Right forelimb (tissue), 1 donor: ENCODE measurements at places on chromosomes 2 and 18.

DNA sequence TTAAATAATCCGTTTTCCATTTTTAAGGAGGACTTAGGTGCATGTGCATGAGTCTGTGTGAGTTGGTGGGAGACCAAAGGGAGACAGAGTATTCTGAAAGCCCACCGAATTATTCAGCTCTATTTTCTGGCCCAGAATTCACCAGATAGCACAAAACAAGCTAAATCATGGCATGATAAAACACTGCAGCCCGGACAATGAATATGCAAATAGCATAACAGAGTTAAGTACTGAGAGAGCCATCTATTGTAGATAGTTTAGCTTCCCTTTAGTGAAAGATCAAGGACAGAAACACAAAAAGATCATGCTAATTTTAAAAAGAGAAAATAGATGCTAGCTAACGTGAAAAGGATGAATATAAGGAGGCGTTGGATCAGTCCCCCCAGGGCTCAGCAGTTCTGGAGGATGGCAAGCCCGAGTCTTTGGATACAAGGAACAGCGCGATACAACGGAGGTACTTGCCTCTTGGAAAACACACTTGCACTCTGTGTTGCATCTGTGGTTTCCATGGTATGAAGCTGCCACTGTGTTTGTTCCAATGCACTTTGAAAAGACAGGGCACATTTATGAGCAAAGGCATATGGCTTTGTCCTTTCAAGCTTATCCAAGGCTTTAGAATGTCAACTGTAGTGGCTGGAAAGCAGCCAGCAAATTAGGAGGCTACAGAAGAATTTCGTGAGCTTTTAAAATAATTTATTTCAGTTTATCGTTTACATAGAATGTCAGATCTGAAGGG is 119.9 kb downstream of the LYPD1 start:
- no peak for DNase-seq

DNA sequence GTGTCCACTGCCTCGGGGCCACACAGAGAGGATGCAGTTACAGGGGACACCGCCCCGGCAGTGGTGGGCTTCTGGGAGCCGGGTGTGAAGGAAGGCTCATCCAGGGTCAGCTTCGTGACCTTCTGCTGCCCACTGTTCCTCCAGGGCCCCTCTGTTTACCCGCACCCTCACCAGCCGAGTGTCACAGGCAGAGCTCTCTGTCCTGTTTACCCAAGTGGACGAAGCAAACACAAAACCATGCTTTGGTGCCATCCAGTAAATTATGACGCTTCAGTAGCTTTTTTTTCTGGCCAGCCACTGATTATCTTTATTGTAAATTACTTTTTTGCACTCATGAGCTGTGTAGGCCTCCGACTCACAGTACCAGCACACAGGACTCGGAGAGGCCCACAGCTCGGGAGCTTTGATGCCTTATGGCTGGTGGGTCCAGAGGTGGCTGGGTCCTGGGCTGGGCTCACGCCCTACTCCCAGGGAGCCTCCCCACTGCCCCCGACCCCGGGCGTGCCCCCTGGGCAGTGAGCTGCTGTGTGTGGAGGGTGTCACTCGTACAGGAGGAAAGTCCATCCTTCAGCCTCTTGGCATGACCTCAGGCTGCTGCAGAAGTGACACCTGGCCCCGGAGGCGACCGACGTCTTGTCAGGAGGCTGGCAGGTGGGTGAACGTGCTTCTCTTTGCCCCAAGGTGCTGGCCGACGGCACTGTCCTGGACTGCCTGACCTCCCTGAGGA is 9.8 kb downstream of the D2HGDH start:
- no peak for DNase-seq

DNA sequence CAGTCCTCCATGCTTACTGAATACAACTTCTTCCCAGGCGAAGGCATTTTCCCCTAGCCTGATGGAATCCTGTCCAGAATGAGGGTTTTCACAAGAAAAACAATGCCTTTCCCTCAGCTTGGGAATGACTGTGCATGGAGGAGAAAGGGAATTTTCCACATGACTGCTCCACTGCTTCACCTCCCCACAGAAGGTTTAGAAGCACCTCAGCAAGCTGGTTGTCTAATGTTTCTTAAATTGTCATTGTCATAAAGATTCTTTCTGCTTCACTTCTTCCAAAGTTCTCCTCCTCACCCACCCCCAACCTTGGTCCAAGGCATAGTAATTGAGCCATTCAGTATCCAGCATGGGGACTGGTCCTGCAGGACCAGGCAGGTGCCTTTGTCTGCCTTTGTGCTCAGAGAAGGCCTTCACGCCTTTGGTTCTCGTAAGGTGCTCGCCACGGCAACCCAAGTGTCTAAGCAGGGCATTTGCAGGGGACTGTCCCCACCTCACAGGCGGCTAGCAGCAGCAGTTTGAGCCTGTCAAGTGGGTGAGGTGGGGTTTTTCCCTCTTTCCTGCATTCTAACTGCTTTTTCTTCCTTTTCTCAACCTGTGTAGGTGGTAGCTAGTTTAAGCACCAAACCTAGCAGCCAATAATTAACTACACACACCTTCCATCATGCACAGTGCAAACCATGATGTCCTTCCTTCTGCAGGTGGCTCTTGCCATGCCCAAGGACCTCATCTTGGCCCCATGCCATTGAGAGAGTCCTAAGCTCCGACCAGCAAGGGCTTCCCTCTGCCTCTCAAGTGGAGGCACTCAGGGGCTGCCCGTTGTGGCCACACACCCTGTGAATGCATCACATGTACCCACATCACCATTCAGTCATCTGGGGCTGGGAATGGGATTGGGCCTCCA is 65.7 kb upstream of the BCL2L11 start:
- DNase-seq: no peak

- peak; percentile 48 for DNase-seq
Observed at GRCh38 chr2:74845217-74845751, 11.4 kb downstream of the HK2 start.

DNA sequence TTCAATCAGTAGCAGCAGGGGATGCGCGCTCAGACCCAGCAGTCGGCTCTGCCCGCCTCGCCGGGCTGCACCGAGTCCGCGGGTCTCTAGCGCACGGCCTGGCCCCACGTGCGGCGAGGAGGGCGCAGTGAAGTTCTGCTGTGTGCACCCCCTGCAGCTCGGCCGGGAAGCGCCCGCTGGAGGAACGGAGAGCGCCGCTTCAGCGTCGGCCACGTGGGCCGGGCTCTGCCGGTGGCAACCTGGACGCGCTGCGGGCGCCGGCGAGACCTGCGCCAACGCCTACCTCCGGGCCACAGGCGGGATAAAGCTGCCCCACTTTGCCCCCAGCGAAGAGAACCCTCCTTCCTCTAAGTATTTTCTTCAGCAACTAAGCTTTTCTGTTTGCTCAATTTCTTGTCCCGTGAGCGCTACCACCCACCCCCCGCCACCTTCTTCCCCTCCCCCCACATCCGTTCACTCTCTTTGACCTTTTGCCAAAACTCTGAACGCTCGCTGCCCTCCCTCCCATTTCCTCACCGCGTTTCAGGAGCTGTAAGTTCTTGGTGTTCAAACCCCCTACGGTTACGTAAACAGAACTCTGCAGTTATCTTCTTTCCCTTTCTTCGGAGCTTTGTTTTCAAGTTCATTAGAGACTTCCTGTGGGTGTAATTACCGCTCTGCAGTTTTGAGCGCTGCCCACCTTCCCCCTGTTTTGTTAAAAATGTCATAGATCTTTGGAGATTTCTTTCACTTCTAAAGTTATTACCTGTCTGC is 42.6 kb upstream of the EDAR start:
- DNase-seq: peak; percentile 51

DNA sequence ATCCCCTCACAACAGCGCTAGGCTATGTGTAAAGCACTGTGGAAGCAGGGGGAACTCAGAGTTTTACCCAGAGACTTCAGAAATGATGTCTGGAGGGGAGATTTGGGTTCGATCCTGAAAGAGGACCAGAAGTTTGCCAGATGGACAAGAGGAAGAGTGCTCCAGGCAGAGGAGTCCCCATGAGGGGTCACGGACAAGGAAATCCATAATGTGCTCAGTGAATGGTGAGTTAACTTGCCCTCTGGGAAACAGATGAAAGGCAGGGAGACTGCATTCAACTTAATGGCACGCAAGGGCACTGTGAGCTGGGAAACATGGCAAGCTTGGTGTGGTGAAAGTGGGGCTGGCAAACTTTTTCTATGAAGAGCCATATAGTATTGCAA is 6.0 kb upstream of the ASAP2 start:
- no peak for DNase-seq

DNA sequence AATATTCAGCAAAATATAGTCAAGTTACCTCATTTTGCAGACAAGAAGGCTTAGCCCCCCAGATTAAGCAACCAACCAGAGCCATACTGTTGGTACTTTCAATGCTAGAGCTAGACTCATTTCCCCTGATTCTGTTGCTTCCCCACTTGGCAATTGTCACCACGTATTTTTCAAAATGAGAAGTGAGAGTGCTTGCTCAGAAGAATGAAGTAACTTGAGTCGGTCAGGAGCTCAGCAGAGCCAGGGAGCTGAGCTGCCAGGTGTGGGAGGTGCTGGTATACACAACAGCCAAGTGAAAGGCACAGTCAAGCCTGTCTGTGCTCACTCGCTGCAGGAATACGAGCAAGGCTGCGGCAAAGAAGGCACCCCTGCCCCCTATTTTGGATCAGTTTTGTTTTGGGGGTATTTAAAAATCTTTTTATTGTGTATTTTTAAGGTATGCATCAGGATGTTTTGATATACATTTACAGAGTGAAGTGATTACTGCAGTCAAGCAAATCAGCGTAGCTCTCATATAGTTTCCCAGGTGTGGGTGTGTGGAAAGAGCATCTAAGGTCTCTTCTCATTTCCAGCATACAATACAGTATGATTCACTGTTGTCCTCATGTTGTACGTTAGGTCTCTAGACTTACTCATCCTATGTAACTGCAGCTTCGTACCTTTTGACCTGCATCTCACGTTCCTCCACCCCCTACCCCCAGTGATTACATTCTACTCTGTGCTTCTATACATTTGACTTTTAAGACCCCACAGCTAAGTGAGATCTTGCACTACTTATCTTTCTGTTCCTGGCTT is 62.4 kb downstream of the MRPS9 start:
- no peak for DNase-seq

DNA sequence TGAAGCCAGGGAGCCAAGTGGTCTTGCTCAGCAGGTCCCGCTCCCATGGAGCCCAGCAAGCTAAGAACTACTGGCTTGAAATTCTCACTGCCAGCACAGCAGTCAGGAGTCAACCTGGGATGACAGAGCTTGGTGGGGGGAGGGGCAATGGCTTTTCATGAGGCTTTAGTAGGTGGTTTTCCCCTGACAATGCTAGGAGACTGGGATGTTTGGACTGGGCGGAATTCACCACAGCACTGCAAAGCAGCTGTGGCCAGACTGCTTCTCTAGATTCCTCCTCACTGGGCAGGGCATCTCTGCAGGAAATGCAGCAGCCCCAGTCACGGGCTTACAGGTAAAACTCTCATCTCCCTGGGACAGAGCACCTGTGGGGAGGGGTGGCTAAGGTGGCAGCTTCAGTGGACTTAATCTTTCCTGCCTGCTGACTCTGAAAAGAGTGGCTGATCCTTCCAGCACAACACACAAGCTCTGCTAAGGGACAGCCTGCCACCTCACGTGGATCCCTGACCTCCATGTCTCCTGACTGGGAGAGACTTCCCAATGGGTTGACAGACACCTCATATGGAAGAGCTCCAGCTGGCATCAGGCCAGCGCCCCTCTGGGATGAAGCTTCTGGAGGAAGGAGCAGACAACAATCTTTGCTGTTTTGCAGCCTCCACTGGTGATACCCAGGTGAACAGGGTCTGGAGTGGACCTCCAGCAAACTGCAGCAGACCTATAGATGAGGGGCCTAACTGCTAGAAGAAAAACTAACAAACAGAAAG is 349.7 kb upstream of the ST6GAL2 start:
- DNase-seq: no peak
